ENCODE measurements at places on chromosomes 1 and 21.

- DNase-seq, result no peak
Observed at GRCh38 chr1:246319083-246319714, 187.9 kb downstream of the SMYD3 start.

DNA sequence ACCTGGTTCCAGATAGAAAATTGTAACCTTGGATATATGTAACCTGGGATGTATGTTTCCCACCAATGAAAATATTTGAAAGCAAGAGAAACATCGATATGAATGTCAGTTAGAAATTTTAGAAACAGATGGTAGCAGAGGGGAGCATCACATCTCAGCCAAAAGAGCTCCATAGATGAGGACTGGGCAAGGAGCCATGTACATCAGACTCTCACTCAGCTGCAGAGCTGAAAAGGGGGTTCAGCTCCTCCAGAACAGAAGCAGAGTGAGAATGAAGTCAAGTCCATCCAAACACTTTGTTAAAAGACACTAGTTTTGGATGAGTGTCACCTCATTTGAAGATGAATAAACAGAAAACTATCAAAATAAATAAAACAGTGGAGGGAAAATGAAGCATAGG is 202.4 kb downstream of the HMCN1 start:
- DNase-seq, result no peak

- peak; percentile 96 for DNase-seq
Observed at GRCh38 chr1:14742181-14742980, 143.9 kb downstream of the KAZN start.

DNA sequence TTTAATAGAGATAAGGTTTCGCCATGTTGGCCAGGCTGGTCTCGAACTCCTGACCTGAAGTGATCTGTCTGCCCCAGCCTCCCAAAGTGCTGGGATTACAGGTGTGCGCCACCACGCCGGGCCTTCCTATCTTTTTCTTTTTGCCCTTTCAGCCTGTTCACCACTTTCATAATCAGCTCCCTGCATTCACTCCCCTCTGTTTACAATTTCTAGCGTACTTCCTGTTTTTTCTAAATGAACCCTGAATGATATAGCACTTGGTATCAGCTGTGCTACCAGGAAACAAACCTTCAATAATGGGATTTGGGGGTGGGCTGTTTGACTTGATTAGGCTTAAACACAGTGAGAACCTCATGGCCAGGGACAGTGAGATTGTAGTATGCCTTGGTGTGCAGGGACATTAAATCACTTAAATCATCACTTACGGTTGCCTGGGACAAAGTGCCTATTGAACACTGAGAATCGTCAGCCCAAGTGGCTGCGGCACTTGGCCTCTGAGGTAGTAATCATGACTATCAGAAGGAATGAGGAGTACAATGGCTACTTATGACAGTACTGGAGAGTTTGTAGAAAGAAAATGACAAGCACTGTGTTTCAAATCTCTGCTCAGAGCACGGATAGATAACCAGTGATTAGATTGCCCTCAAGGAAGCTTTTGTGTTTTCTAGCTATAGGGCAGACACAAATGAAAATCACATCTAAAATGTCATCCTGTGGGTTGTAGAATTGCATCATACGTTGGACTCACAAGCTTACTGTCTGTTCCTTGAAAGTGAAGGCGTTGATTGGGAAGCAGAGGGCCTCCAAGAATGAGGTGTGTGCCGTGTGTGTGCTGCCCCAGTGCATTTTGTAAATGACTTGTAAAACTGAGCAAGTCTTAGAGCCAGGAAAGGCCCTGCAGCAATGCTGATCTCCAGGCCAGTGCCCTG is 661.8 kb downstream of the MATN1 start:
- no peak for DNase-seq

- DNase-seq, result no peak
Observed at GRCh38 chr21:38916214-38916964, 110.7 kb downstream of the ETS2 start.

DNA sequence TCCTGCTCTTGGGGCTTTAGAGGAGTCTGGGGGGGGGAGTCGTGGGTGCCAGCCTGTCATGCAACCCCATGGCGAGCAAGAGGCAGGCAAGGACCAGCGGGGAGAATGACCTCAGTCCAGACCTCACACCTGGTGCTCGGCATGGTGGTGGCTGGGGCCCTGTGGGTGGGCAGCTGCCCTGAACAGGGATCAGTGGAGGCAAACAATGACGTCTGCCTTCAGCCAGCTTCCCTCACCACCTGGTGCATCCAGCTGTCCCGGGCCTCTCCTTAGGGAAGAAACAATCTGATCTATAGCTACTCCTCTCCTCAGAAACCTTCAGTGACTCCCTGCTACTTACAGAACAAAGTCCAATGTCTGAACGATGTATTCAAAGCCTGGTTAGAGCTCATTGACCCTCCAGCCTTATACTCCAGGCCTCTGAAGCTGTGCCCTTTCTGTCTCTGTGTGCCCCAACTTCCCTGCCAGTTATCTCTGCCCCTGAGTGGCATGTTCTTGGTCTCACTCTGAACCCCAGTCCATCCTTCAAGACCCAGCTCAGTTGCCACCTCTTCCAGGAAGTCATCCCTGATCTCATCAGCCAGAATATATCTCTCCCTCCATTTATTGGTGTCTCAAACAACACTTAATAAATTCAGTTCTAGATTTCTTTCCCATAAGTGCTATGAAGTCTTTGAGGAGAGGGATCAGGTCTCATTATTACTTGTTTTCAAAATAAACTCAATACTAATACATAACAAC is 6.6 kb downstream of the PADI2 start:
- DNase-seq, result no peak
